ENCODE measurements at places on chromosomes 7 and 10.

DNA sequence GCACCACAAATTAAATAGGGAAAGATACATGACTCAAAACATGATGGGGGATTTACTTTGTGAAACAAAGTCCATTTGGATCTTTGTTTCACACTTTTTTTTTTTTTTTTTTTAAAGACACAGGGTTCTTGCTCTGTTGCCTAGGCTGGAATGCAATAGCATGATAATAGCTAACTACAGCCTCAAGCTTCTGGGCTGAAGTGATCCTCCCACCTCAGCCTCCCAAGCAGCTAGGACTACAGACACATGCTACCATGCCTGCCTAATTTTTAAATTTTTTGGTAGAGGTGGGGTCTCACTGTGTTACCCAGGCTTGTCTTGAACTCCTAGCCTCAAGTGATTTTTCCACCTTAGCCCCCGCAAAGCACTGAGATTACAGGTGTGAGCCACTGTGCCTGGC lies 172.6 kb upstream of the KLF14 start:
- no peak for DNase-seq

GRCh38 chr7:104008107-104008506 lies 18.6 kb upstream of the RELN start:
- no peak for DNase-seq

DNA sequence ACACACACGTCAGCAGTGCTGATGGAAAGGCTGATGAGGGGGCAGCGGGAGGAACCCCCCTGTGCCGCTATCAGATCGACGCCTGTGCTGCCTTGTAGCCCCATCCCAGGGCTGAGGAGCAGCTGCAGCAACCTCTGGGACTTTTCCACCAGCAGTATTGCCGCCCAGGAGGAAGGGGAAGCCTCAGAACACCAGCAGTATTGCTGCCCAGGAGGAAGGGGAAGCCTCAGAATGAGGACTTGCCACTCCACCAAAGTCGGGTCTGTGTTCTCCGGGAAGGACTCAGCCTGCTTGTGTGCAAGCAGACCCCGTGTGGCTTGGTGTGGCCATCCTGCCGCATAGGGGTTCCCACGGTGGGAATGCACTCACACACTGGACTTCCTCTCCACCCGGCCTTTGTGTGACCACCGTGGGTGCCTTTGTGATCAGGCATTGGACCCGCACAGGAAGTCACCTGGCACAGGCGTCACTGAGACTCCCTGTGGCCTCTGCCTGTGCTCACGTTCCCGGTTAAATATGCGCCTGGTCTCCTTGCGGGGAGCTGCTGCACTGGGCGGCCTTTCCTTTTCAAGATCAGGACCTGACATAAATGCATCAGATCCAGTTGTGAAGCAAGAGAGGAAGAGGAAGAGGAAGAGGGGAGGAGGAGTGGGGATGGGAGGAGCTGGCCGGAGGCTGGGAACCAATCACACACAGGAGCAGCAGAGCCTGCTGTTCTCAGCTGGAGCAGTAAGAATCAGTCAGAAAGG lies 248.5 kb downstream of the DNAJB6 start:
- no peak for DNase-seq

- peak; percentile 80 for DNase-seq
Measured at GRCh38 chr7:92158660-92159575, 20.0 kb downstream of the LRRD1 start.

DNA sequence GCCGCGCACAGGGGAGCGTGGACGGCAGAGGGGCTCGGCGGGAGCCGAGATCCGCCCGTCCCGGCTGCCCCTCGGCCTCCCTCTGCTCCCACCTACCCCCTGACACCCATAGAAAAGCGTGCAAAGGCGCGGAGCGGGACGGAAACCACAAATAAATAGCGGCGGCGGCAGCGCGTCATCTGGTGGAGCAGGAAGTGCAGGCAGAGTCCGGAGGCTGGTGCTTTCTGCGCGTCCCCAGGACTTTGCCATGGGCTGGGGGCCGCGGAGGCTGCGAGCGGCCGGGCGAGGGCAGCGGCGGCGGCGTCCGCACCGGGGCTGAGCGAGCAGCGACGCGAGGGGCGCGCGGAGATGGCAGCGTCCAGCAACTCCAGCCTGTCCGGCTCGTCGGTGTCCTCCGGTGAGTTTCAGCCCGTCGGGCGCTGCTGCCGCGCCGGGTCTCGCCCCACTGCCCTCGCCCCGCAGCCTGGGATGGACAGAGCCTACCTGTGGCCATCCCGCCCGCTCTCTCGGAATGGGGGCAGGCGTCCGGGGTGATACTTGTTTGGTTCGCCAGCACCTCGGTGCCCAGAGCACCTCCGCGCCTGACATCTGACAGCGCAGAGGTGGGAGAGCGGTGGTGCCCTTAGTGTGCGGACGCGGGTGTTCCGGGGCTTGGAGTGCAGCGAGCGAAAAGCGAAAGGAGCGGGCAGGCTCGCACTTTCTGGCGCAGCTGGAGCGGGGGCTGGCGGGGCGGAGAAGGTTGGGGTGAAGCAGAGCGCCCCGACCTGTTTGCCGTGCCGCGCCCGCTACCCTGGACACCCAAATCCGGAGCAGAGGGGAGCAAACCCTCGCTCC lies at the start of gene CHN2:
TSS of gene CHN2 (plus strand) at position 182 of the 834 bp plus-strand sequence.
- DNase-seq: peak; percentile 45

DNA sequence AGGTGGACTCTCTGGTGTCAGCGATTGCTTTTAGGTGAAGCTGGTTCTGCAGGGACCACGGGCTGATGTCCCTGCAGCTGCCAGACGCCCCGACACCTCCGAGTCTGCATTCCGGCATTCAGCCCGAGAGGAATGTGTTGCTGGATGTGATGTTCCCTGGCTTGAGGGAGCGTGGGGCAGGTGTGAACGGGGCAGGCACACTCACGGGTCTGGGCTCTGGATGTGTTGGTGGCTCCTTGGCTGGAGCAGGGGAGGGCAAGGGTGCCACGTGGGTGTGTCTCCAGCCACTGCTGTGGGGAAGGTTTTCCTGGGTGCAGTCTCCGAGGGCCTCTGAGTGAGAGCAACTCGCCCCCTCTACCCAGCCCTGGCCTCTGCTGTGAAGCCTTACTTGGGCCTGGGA lies 140.5 kb downstream of the CAMK1D start:
- DNase-seq: no peak

DNA sequence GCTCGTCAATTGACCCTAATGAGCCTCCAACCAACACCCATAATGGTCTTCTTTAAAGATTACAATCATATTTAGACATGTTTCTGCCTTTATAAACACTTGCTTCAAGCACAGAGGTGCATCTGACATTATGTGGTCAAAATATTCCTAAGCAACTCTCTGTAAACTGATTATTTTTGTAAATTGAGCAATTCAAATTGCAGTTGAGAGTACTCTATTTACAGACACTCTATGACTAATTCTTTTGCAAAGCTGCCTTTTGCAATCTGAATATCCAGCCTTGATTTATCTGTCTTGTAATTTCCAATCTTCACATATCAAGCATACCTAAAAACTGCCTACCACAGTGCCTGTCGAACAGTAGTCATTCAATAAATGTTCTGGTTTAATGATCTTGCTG lies 112.0 kb downstream of the PDE1C start:
- DNase-seq: peak; percentile 82

DNA sequence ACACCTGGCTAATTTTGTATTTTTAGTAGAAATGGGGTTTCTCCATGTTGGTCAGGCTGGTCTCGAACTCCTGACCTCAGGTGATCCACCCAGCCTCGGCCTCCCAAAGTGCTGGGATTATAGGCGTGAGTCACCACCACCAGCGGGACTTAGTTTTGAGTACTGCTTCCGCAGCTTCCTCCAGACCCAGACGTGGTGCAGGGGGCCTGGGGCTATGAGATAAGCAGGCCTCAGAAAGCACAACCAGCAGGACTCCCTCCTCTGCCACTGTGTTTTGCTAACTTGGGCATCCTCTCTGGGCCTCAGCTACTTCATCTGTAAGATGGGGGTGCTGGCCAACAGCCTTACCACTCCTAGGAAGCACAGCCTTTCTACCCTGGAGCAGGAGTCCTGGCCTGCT lies 37.8 kb downstream of the GOLGA7B start:
- DNase-seq: no peak

DNA sequence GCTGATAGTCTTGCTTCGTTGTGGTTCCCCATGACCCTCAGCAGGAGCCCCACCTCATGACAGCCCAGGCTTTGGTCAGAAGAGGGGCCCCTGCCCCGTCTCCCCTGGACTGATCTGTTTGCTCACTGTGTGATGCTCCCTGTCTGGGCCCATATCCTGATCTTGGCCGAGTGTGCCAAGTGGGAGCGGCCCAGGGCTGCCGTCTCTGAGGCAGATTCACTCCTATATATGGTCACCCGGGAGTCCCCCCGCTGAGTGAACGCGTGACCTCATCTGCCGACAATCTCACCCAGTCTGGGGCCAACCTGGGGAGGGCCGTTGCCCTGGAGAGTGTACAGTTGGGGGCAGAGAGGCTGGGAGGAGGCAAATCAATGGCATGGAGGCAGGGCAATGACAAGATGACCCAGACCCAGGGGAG lies 34.5 kb downstream of the PPIF start:
- DNase-seq: peak; percentile 67

DNA sequence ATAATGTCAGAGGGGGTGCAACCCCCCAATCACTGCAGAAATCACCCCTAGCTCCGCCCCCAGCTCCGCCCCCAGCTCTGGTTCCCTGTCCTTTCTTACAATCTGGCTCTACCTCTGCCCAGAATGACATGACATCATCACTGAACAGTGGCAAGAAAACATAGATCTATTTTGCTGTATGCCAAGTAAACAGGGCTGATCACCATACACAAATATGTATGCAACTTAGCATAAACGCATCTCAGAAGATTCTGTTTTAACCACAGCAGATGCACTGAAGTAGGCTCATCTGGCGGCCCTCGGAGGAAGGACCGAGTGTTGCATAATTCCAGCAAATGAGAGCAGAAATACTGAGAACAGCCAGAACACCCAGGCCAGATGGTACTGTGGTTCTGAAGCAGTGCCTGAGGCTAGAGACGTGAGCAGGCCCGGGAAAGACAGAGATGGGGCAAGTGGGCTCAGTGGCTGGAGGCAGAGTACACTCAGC lies 293.3 kb upstream of the KLF14 start:
- peak; percentile 98 for DNase-seq

DNA sequence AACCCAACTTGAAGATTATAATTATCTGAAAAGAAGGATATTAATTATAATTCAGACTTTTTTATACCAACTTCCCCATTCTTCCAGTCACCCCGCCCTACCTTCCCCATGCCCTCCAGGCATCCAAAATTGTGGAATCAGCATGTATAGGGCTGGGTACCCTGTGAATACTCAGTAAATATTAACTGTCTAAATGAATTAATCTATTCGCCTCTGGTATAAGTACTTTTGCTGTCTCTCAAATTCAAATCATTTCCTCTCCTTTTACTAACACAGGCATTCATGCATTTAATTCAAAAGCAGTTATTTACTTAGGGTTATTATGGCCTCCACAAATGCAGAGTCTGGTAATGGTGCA lies 26.5 kb upstream of the GOT1 start:
- DNase-seq: no peak

DNA sequence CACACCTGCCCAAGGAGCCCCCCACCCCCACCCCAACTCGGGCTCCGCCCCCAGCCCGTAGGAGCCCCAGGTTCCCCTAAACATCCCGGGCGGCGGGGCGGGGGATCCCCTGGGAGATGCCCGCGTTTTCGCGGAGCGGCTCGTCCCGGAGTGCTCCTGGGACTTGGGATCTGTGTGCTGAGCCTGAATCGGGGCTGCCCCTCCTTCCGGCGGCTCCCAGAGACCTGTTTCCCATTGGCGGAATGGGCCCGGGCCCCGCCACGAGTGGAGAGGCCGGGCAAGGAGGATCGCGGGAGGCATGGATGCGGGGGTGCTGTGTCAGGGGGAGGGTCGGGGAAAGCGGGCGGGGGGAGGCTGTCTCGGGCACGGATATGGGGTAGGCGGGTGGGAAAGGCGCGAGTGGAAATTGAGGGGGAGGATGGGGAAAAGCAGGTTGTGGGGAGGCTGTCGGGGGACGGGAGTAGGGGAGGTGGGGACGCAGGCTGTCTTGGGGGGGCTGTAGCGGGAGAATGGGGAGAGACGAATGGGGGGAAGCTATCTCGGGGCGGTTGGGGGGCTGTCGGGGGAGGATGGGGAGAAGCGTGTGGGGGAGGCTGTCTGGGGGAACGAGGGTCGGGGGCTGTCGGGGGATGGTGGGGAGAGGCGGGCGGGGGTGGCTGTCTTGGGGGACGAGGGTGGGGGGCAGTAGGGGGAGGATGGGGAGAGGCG lies 572 bp upstream of the BHLHA15 start:
- DNase-seq: peak; percentile 27

DNA sequence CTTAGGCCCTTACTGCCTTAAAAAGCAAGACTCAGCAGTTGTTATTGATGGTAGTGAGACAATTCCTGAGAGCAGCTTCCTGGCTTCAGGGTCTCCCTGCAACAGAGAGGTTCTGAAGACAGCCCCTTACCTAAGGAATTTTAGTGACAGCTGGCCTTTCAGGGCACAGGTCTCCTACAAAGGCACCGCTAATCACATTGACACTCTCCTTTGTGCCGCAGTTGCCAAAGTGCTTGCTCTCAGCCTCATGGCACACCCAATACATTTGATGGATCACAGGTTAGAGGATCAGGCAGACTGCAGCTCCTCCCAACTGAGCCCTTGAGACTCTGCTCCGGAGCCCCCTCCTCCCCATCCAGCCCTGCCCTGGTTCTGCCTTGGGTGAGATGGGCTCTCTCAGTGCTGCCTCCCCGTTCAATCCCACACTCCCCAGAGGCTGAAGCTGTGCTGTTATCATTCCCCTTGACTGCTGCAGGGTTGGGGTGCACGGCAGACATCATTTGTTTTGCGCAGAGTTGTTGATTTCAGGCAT lies 198.2 kb downstream of the EMX2 start:
- no peak for DNase-seq
